Stimulated activated CD8-positive, alpha-beta memory T cell treated with anti-CD3 and anti-CD28 coated beads, Interleukin-7, amount 100 ng/mL, for 1 hour (primary cell): ENCODE measurements at places on chromosomes 2 and 18.

DNA sequence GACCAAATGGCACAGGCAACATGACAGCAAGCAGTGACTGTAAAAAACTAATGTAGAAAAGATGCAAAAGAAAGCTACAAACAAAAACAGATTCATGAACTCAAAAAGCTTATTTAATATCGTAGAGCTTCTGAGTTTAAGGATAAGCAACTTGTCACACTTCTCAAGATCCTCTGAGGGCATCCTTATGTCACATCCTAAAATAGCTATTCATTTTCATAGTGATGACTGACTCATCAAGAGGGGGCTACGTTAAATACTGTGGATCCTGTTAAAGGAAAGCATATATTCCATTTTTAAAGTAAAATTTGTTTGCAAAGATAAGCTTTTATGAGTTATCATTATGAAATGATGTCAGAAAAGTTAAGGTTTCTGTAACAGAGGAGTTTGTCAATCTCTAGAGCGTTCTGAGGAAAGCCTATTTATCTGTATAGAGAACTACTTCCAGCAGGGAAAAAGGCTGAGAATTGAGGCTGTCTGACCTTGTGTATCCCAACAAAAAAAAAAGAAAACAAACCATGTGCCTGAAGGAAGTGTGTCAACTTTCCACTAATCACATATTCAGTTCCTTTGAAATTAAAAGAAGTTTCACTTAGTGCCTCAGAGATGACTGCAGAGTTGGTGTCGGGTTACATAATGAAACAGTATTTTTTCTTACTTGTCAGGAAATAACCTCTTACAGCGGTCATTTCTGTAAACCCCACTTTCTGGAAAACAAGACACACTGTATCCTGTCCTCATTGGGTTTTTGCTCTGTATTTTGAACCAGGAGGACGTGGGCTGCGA lies 115.5 kb downstream of the ESCO1 start:
- DNase-seq: no peak

DNA sequence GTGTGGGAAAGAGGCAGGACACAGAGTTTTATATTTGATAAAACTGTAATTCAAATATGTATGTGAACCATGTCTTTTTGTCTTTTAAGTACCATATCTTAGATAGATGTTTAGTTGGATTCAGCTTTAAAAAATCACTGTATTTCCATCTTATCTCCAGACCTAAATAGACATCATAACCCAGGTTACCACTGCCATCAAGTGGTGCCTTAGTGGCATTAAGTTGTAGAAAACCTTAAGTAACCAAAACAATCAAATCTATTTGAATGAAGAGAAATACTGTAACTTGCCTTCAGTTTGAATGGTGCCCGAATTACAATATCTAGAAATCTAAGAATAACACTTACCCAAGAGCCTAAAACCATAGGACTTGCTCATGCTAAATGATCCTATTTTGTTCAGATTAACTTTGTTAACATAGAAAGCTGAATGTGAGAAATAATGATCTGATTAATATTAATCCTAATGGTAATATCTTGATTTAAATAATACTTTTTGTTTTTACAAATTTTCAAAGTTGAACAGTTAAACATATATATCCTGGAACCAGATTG lies 92.5 kb upstream of the MAP2 start:
- DNase-seq: no peak

DNA sequence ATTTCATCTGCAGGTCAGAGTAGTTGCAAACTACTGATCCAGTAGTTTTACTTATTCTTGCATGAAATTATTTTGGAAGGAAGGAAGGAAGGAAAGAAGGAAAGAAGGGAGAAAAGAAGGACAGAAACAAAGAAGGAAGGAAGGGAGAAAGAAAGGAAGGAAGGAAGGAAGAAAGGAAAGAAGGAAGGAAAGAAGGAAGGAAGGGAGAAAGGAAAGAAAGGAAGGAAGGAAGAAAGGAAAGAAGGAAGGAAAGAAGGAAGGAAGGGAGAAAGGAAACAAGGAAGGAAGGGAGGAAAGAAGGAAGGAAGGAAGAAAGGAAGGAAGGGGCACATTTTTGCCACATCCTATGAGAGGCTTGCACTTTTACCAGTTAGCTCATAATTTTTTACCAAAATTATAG lies 186.2 kb downstream of the LRRTM4 start:
- DNase-seq: no peak

DNA sequence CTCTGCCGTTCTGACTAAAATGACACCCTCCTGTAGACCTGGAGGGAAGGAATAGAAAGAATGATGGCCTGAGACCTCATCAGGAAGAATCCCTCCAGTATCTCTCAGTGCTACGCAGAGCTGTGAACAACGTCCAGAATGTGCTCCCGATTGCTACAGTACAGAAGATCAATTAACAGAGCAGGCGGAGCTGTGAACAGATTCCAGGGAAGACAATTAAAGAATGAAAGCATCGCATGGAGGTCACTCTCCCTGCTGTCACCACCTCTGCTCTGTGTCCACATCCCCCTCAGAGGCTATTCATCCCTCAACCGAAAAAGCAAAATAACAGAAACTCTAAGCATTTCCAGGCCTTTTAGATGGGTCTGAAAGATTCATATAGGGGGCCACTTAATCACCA lies 481.0 kb downstream of the EIPR1 start:
- no peak for DNase-seq

DNA sequence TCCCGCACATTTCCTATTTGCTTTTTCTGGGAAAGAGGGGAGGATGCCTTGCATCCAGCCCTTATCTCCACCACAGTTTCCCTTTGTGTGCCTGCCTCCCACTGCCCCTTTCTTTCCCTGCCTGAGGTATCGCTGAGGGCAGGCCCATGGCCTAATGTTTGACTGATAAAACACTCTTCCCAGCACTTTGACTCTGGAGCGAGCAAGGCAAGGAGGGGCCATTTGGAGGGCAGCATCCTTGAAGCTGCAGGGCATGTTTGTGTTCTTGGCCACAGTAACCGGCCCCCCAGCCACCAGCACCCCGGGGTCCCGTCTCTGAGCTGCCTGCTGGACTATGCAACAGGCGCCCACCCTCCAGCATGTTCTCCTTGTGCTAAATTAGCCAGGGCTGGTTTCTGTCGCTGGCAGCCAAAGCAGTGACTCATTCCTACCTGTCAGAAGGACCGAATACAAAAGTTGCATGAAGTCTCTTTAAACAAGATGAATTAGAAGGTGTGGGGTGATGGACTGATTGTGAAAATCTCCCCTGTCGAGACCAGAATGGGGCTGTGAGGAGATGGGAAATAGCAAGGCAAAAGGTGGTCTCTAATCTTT lies 50.7 kb downstream of the BCL2L11 start:
- no peak for DNase-seq

DNA sequence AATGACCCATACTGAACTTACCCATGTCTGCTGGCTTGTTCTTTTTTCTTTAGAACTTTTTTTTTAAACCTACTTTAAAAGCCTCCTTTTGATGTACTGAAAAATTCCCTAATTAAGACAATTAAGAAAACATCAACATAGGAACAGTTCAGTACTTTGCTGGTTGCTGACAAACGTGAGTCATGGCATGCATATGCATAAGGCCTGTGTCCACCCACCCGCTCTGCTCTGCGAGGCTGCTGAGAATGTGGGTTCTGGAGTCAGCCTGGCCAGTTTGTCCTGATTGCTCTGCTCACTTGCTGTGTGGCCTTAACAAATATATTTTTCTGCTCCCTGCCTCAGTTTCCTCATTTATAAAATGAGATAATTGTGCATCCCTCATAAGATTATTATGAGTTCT lies 27.3 kb downstream of the LAMA3 start:
- DNase-seq: no peak

DNA sequence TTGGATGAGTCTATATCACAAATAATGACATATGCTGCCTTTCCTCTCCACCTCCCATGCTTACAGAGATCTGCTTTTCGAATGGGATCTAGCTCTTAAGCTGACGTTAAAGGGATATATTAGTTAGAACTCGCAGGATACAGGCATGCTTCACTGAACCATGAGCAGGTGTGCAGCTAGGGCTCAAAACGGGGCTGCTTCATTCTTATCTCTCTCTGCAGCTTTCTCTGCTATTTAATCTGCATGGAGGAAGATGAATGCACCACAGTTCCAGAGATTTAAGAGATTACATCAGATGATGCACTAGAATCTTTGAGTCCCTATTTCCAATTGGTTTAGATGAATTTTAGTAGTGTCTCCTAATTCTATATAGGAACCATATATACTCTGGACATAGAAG lies 327.0 kb downstream of the RAD51AP2 start:
- no peak for DNase-seq

DNA sequence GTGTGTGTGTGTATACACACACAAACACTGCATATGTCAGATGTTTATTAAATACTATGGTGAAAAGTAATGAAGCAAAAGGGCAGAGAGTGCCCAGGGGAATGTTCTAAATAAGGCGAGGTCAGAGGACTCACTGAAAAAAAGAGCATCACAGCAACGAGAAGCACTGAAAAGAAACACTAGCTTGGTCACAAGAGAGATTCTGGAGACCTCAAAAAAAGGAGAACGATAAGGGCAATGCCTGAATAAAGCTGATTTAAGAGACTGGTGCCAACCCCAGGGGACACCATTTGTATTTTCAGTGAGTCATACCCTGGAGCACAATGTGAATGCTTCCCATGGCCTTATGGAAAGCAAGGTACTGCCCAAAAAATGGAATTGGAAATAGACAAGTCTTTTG lies 14.5 kb downstream of the SLC40A1 start:
- DNase-seq: no peak
